ENCODE measurements at places on chromosomes 11 and 22. TPM values are rescaled to one million over a fixed set of nuclear protein-coding genes. Genes with fewer than 3 reads are reported as not detected.

Gene BET1L
- 8.7 TPM for total RNA-seq

Gene BTG4
- total RNA-seq: not detected

Gene EFCAB6
- 2.0 TPM for total RNA-seq

Gene MMP13
- total RNA-seq: not detected

Gene GAB4
- total RNA-seq: not detected

Gene PKNOX2
- 22.7 TPM for total RNA-seq

Gene WNT7B
- total RNA-seq: not detected

Gene LGR4
- total RNA-seq: 9.4 TPM

Gene BIRC3
- total RNA-seq: 102 TPM

Gene L3MBTL2
- 27.3 TPM for total RNA-seq

Gene MAJIN
- total RNA-seq: not detected

Gene FAM180B
- total RNA-seq: not detected

Gene VSIG2
- total RNA-seq: 2.2 TPM

Gene TMEM126B
- 72.8 TPM for total RNA-seq

Gene TESMIN
- total RNA-seq: 1.6 TPM

Gene SYT12
- total RNA-seq: 0.55 TPM

Gene A4GALT
- total RNA-seq: 12.9 TPM

Gene BTBD18
- not detected for total RNA-seq

Gene OR52I1
- not detected for total RNA-seq

Gene CDC42BPG
- under 0.01 TPM for total RNA-seq

Gene LIF
- total RNA-seq: under 0.01 TPM

Gene C11orf98
- 16.6 TPM for total RNA-seq

Gene CECR2
- total RNA-seq: 5.2 TPM

Gene RPS6KA4
- 28.7 TPM for total RNA-seq

Gene RCOR2
- total RNA-seq: 5.8 TPM

Gene MS4A12
- not detected for total RNA-seq

Gene CNGA4
- total RNA-seq: not detected

Gene SYT8
- 2.0 TPM for total RNA-seq

Gene TEX12
- 1.3 TPM for total RNA-seq

Gene POU2AF2
- not detected for total RNA-seq

Gene F2
- not detected for total RNA-seq

Gene AP5B1
- 4.7 TPM for total RNA-seq

Gene GP1BB
- 0.76 TPM for total RNA-seq

Gene ANGPTL5
- not detected for total RNA-seq

Gene PITPNB
- 47.9 TPM for total RNA-seq

Gene ROM1
- 5.3 TPM for total RNA-seq

Gene MIAT
- 2.9 TPM for total RNA-seq

Gene SLC36A4
- total RNA-seq: 26.8 TPM

Gene GSTT2B
- total RNA-seq: 5.1 TPM

Gene SLC22A12
- total RNA-seq: not detected

Gene ZNF215
- total RNA-seq: 3.2 TPM

Gene APOBEC3F
- 26.6 TPM for total RNA-seq

Gene ACTN3
- total RNA-seq: not detected

Gene NUP98
- 138 TPM for total RNA-seq

Gene NR1H3
- 49.0 TPM for total RNA-seq

Gene TRIM51
- not detected for total RNA-seq

Gene CADM1
- total RNA-seq: 61.5 TPM

Gene OR52E6
- not detected for total RNA-seq

Gene RIBC2
- 3.9 TPM for total RNA-seq

Gene IGLL1
- total RNA-seq: not detected

Gene EXPH5
- 9.5 TPM for total RNA-seq

All from uterus (tissue), 4 donors.